Aorta (tissue), 5 donors: ENCODE measurements at places on chromosomes 13 and 19.

DNA sequence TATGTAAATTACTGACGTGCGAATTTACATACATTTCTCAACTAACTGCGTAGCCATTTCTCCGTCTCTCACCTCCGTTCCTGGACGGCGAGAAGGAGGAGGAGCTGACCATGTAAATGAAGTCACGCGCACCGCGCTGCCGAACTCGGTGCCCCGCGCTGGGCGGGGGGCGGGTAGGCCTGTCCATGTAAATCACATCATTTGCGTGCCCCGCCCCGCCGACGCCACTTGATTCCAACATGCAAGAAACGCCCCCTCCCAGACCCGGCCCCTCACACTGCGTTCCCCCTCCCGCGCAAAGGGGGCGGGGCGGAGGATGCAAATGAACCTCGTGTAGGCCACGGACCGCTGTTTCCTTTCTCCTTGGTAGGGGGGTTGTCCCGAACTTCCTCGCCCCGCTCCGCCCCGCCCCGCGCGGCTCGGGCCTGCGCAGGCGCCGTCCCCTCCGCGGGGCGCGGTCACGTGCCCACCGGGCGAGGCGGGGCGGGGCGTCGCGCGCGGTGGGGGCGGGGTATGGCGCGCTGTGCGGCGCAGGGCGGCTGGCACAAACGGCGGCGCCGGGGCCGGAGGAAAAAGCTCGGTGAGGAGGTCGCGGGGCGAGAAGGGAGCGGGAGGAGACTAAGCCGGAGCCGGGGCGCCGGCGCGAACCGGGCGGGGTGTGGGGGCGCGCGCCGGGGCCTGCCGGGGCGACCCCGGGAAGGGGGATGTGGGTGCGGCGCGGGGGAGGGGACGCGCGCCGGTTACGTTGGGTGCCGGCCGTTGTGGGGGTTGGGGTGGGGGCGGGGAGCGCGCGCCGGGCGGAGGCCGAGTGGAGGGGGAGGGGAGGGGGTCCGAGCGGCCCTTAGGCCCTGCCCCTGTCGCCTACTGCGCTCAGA lies at the start of gene EGLN2:
Gene EGLN2 (plus strand): TSS at position 509 of the 875 bp plus-strand sequence. CDS start 1,382 bp downstream, outside the sequence.
- DNase-seq = peak; percentile 100

- peak; percentile 33 for DNase-seq
Observed at GRCh38 chr19:20863176-20863575, 59.9 kb upstream of the ZNF85 start.

GRCh38 chr13:50685491-50685890 lies 158.0 kb downstream of the DLEU7 start:
- peak; percentile 80 for DNase-seq

DNA sequence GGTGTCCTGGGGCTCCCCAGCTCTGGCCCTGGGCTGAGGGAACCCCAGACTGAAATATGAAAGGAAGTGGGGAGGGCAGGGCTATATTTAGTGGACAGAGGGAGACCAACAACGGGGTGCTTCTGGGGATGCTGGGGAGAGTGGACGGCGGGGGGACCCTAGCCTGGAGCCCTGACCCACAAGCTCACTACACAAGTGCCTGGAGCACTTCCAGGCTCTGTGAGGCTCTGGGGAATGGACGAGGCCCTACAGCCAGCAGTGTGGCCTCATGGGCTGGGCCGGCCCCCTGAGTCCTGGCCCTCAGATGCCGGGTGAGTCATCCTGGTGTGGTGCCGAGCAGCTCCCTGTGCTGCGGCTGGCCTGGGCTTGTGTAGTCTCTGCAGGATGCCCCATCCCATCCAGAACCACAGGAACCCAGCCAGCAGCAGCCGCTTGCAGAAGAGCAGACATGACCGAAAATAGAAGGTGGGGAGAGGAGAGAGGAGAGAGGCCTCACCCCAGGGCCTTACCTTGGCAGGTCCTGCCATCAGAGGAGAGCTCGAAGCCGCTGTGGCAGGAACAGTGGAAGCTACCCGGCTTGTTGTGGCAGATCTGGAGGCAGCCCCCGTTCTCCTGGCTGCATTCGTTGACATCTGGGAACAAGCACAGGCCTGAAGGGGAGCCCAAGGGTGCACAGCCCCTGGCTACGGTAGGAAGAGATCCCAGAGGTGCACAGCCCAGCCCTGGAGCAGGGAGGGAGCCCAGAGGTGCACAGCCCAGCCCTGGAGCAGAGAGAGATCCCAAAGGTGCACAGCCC lies 26.1 kb downstream of the GAS6 start:
- DNase-seq = peak; percentile 98

- DNase-seq = no peak
Observed at GRCh38 chr19:1570836-1571235, 2.7 kb upstream of the MEX3D start.

GRCh38 chr13:21576426-21576825 lies 27.5 kb downstream of the MICU2 start:
- no peak for DNase-seq

GRCh38 chr13:40961214-40961613 lies 57.9 kb downstream of the ELF1 start:
- no peak for DNase-seq

DNA sequence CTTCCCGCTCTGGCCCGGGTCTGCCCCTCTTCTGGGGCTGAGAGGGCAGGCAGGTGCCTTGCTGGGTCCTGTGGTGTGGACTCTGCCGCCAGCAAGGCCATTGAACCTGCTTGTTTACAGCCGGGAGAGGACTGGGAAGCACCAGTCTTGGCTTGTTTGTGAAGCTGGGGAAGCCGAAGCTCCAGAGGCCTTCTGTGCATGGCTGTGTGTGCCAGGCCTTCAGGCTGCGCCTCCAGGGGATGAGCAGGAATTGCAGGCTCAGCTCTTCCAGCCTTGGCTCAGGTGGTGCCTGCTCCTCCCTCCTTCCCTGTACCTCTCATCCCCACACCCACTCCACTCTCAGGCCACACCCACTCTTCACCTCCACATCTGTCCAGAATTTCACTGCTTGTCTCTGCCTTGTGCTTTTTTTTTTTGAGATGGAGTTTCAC lies 17.5 kb downstream of the NDUFB7 start:
- no peak for DNase-seq

DNA sequence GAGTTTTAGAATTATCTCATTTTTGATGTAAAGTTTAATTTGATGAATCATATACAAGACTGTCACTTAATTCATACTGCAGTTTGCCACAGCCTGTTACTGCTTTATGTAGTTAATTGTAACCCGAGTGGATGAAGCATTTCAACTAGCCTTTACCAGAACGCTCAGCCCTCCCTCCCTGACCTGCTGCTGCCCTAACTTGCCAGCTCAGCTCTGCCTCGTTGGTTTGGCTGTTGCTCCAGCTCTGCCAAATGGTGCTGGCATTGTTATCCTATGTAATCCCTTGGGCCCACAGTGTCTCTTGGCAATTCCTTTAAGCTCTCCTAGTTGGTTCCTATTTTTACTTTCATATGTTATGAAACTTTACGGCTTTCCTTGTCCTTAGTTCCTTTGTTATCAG lies 113.3 kb downstream of the LMO7 start:
- peak; percentile 80 for DNase-seq

DNA sequence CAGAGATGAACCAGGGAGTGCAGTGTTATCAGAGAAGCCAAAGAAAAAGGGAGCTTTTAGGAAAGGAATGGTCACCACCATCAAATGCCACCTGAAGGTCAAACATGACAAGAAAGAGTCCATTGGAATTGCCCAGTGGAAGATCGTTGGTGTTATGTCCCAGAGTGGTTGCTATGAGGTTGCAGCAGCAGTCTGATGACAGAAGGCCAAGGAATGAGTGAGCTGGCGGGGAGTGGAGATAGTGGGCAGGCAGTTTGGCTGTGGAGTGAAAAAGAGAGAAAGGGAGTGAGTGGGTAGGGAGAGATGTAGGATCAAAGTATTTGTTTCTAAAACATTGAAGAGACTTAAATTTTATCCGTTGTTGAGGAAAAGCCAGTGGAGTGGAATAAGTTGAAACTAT lies 117.4 kb upstream of the WASF3 start:
- no peak for DNase-seq

DNA sequence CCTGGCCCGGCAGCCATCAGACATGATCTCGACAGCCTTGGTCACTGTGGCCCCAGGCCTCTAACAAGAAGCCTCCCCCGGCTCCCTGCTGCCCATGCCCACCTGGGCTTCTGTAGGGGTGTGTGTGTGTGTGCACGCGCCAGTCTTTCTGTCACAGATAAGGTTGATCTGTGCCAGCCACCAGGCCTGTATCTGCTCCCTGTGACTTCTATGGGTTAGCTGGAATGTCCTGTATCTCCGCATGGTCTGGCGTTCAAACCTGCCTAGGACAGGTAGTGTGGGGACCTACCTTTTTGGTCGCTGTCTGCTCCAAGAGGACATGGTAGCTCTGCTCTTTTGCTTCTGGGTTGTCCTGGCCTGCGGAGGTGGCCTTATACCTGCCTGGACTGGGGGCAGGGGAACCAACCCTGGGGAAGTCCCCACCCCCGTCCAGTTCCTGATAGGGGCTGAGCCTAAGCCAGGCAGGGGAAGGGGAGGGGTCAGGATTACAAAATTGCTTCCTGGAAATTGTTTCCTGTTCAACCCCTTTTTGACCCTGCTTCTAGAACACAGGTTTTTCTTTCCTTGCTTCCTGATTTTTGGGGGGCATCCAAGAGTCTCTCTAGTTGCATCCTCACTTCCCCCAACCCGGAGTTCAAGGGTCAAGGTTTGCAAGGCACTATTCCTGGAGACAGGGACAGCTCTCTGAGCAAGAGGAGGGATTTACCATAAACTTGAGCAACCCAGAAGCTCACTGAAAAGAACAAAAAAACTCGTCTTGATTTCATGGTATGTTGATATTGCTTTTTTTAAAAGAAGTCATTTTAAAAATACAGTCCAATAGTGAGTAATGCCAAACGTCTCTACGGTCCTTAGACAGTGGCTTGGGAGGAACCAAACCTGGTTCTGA lies at the start of gene LRG1:
Gene LRG1 (minus strand): TSS at position 344 of the 889 bp plus-strand sequence. CDS start 23 bp downstream, at position 321.
- DNase-seq = no peak

GRCh38 chr19:47511681-47512080 lies 3.2 kb downstream of the NAPA start:
- no peak for DNase-seq

DNA sequence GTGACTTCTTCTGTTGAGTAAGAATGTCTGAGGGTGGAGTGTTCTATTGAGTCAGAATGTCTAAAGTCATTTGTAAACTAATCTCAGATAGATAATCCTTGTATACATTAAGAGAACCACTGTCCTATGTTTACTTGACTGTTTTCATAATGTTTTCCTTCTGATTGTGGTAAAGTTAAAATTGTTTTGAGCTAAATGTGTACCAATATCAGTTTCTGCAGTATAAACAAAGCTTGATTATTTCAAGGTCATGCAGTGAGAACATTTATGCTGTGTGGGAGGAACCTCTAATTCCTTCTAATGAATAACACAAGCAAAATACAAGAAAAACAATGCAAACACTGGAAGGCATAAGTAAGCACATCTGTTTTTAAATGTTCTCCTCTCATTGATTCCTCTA lies 434.6 kb downstream of the FGF14 start:
- no peak for DNase-seq

- no peak for DNase-seq
Observed at GRCh38 chr19:14804765-14805164, 26.4 kb upstream of the ADGRE2 start.

GRCh38 chr19:17681505-17682125 lies 6.5 kb downstream of the UNC13A start:
- DNase-seq = no peak

- DNase-seq = no peak
Observed at GRCh38 chr13:79745081-79745480, 264.1 kb downstream of the NDFIP2 start.

DNA sequence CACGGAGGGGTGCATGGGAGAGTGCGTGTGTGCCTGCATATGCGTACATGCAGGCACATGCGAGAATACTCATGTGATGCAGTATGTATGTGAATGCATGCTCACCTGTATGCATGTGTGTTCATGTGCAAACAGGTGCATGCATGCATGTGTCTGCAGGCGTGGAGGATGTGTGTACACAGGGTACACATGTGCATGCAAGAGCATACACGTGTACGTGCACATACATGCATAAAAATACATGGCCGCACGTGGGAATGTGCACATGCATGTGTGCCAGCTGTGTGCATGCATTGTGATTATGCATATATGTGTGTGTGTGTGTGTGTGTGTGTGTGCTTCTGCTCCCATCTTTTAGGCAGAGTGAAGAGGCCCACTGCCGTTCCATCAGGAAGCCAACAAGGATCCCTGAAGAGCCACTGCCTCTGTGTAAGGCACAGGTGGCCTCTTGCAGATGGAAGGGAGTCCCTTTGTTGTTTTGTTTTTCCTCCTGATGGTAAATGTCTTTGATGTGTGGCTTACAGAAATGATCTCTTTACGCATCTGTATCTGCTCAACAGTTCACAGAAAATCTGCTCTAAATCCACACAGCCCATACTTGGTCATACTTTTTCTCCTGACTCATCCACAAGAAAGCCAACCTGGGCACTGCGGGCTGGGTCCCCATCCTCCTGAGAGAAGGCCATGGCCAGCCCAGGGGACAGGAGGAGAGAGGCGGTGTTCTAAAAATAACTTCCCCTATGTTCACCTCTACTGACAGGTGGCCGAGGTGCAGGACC lies 50.7 kb downstream of the KLF2 start:
- DNase-seq = peak; percentile 21

- no peak for DNase-seq
Observed at GRCh38 chr19:17519967-17520366, 8.5 kb downstream of the PGLS start.

GRCh38 chr13:78341032-78341431 lies 262.3 kb downstream of the POU4F1 start:
- DNase-seq = no peak

DNA sequence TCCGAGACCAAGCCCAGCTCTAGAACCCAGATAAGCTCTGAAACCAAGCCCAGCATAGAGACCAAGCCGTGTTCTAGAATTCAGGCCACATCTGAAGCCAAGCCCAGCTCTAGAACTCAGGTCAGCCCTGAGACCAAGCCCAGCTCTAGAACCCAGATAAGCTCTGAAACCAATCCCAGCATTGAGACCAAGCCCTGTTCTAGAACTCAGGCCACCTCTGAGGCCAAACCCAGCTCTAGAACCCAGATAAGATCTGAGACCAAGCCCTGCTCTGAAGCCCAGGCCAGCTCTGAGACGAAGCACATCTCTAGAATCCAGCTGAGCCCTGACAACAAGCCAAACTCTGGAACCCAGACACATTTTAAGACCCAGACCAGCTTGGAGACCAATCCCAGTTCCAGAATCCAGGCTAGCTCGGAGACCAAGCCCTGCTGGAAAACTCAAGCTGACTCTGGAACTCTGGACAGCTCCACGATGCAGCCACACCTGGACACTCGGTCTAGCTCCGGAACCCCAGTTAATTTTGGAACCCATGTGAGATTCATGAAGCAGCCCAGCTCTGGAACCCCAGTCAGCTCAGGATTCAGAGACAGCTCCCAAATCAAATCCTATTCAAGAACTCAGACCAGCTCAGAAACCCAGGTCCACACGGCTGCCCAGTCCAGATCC lies 5.8 kb downstream of the GIPC3 start:
- DNase-seq = no peak

- DNase-seq = peak; percentile 91
Observed at GRCh38 chr19:11191273-11191755, 6.0 kb downstream of the KANK2 start.

DNA sequence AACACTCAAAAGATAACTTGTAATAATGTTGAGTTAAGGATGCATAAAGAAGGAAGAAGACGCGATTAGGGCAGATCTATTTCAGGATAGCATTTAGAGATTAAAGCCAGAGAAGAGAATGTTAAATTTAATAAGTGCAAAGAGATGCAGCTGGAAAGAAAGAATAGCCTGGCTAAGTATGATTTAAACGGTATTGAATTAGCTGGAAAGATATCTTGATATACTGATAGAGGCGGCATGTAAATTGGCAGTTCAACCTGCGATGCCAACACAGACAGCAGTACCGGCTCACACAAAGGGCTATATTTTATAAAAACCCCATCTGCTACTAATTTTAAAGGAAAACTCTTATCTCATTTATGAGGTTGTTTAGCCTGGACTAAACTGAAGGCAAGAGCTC lies 121.4 kb downstream of the ENOX1 start:
- DNase-seq = no peak
